Naive B cell (primary cell): ENCODE measurements at places on chromosomes 16 and 17.

DNA sequence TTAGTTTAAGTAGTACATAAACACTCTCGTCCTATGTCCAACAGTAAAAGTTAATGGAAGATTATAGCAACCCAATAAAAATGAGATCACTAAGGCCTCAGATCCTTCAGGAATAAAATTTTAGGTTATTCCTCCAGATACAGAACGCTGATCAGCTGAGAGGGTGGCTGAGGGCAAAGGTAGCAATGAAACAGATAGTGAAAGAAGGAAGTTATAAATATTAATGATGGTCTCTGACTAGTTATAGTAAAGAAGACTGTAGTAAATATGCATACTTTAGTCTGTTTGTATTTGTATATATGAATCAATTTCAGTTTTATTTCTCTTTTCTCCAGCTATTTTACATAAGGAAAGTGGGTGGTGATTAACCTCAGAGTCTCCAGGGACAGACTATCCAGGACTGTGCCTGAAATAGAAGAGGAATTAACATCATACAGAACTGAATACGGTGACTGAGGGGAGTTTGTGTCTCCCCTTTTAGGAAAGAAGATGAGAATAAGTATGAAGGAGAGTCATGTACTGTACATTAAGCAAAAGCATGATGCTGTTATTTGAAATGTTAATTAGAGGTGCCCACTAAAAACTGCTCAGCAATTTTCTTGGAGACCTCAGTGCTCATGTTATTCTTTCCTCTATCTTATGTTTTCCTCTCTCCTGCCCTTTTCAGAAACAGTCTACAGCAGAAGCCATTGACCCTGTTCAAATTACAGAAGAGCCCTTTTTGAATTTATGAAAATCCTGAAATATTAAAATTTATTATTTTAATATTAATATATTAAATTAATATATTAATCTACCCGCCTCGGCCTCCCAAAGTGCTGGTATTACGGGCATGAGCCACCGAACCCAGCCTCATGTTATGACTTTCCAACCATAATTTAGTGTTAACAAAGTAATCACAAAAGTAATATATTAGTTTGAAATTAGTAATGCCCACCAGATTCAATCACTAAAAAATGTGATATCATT, 36.5 kb upstream of the DHRS7B start:
- DNase-seq, result peak; percentile 1

GRCh38 chr16:55871411-55872038, 3.6 kb downstream of the CES5A start:
- DNase-seq, result no peak

DNA sequence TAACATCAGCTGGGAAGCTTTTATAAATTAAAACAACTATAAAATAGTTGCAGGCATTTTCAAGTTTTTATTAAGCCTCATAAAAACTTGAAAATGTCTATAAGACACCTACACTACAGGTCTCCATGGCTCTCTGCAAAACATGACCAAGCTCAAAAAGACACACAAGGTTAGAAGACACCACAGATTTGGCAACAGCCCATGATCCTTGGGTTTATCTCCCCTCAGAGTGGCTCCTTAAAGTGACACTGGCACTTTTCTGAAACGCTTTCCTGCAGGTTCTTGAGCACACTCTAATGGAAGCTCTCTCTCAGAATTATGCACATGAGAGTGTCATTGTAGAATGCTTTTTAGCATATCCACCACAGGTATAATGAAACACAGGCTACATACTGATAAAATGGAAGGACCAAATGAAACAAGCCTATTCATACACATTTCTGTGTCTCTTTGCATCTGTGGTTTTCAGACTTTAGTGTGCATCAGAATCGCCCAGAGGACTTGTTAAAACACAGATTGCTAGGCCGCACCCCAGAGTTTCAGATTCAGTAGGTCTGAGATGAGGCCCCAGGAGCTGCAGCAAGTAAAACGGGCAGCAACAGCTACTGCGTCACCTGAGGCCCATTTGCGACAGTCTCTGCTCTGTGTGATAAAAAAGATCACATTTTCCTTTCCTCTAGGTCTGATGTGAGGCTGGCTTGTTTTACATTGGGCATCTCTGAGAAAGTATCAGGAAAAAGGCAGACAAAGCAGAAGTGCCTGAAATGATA, 75.0 kb upstream of the WSB1 start:
- no peak for DNase-seq

DNA sequence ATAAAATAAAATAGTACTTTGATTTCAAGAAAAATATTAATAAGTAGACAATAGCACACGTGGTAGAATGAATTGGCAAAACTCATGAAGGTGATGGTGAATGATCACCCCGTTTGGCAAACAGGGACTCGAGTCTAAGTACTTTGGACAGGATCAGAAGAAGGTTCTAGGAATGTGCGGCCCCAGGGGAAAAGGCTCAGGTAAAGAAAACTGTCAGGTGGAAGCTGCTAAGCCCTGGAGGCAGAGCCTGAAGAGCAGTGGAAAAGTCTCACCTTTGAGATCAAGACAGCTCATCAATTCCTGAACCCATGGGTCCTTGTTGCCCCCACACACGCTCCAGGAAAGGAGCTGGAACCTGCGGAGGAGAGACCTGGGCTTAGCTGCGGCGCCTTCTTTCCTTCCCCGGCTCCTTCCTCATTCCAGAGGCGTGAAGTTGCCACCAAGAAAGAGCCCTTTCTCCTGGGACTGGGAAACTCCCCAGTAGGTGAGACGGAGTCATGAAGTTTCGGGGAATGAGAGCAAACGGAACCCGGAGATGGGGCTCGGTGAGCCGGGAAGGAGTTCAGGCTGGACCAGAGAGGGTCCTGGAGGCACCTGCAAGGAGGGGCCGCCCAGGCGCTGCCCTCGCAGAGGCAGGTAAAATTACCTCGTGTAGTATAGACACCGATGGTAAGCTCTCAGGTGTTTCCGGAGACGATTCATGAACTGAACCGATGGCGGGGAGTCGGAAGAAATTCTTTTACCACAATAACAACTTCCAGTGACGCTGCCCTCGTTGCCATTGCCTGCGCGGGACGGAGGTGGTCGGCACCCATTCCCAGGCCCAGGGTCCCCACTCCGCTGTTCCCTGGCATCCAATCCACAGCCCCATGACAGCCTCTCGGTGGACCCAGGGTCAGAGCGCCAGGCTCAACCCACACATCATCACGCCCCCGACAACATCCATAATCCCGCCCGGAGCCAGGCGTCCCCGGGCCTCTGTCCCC, 1.2 kb upstream of the ZMYND15 start:
- DNase-seq, result peak; percentile 60

GRCh38 chr16:69707920-69708683, 18.3 kb downstream of the NQO1 start:
- DNase-seq, result no peak

DNA sequence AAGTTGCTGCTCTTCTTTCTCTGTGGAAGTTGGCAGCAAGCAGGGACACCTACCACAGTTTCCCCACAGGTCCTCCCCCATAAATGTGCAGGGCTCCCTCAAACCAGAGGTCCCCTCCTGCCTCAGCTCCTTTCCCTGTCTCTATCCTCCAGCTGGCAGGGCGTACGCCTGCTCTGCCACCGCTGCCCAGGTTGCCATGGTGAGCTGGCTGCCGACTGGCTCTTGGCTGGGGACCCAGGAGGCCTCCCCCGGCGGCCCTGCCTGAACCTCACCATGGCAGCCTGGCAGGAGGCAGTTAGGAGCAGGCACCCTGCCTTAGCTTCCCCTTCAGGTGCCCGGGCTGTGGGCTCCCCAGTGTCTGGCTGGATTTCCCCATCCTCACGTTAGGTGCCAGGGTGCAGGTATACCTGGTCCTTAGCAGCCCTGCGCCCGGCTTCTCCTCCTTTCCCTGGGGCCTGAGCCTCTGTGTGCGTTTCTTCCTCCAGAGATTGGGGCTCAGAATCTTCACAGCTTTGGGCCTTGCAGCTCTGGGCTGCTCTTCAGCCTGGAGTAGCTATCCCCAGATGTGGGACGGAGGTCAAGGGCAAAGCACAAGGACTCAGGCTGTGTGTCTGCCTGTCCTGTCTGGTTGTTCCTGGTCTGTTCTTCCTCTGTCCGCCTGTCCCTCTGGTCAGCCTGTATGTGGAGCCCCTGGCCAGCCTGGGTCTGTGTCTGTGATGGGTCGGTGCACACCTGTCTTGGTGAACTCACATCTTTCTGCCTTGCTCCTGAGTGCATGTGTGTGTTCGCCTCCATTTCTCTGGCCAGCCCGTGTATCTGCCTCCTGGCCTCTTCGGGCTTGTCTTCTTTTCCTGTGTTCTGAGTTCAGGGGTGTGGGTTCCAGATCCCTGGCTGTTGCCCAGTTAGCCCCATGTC, 15.7 kb downstream of the GJD3 start:
- no peak for DNase-seq

DNA sequence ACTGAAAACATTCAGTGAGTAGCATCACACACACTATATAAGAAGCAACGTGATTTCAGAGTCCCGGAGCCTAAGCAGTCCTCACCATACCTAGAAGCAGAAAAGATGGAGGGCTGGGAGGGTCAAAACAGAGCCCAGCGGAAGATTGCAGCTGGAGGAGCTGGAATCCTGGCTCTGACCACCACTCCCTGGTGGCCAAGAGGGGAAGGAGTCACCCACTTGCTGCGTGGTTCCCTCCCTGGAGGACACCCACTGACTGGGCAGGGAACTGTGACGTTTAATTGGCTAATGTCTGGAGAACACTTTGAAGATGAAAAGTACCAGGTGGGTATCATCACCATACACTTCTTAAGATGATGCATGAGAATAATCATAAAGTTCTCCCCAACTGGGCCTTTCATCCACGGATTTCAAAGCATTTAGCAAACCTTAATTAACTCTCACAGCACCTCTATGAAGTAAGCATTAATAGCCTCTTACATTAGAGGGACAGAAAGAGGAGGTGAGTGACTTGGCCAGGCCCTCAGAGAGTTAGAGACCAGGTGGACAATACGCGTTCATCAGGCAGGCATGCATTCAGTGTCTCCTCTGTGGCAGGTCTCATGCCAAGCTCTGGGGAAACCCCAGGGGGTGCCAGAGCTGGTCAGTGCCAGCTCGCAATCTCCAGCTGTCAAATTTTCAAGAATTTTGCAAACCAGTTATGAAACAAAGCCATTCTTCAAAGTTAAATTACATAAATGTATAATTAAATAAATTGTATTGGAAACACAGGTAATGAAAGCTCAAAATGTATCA, 137.9 kb downstream of the AXIN2 start:
- DNase-seq, result no peak

- no peak for DNase-seq
Measured at GRCh38 chr17:48562934-48563333, 15.2 kb downstream of the HOXB4 start.

DNA sequence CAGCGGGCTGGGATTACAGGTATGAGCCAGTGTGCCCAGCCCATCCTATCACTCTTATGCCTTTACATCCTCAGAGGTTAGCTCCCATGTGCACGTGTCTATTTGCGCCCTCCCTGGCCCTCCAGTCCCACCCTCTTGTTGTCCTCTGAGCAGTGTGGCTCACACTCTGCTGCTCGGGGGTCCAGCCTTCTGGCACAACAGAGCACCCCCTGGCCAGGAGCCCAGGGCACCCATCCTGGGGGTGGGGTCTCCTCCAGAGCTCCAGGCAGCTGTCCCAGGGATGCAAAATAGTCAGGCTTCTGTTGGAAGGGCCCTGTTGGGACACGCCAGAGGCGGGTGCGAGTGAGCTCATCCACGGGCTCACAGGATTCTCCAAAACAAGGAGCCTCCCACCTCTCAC, 11.7 kb upstream of the FAM83G start:
- DNase-seq, result no peak

GRCh38 chr17:49616601-49617131, 41.0 kb downstream of the NXPH3 start:
- no peak for DNase-seq

GRCh38 chr16:13902677-13903076, 17.3 kb upstream of the ERCC4 start:
- no peak for DNase-seq

- no peak for DNase-seq
Measured at GRCh38 chr17:73701701-73702100, 57.5 kb upstream of the SDK2 start.

- peak; percentile 72 for DNase-seq
Measured at GRCh38 chr16:3879887-3880564, 487 bp downstream of the CREBBP start.

DNA sequence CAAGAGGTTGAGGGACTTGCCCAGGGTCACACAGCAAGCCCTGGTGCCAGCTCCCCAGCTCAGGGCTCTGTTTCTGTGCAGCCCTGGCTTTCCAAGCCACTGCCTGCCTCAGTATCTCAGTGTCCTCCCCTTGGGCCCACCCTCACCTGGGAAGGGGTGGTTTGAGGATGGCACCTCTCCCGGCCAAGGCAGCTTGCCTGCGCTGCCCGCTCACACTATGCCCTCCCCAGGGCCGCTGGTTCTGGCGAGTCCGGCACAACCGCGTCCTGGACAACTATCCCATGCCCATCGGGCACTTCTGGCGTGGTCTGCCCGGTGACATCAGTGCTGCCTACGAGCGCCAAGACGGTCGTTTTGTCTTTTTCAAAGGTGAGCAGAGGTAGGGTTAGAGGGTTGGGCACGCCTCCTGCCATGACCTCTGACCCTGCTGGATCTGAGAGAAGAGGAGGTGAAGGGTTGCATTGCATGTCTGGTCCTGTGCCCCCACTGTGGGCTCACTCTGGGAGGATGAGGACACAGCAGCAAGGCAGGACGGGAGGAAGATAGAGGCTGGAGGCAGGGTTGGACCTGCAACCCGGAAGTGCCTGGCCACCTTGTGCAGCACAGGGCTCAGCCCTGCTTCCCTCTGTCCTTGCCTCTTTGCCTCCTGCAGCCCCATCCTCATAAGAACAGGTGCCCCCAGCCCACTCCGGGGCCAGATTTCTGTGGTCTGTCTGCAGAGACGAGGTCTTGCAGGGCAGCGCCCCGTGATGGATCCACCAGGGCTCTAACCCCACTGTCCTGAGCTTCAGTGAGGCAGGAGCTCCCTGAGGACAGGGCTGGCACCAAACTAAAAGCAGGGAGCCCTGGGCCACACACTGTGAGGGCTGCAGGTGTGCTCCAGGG, 16.7 kb downstream of the MMP15 start:
- DNase-seq, result no peak

GRCh38 chr17:48618256-48618896, 3.3 kb upstream of the HOXB8 start:
- peak; percentile 73 for DNase-seq

DNA sequence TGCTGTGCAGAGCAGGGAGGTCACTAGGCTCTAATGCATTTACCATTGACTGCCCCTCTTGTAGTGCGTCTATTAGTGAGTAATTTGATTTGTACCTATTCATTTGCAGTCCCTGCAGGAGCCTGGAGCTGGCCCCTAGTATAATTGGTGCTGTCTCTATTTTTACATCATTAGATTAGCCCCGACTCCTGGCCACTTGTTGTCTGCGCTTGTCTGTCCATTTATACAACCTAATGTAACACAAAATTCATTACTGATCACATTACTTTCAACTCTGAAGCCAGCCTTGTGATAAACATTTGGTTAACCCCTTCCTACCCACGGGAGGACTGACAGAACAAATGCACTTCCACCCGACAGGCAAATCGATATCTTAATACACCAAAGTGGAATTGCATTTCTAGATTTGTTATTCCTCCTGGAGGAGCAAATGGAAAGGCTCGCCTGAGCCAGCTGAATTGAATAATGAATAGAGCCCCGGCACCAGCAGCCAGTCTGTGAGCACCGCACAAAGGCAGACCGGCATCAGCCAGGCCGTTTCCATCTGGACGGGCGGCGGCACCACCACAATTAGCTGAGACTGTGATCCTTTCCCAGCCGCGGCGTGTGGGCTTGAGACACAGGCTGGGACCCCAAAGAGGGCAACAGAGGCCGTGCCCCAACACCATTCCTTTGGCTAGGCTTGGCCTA, 18.7 kb upstream of the TBX2 start:
- DNase-seq, result no peak
